ENCODE measurements at places on chromosomes 6 and 20.

DNA sequence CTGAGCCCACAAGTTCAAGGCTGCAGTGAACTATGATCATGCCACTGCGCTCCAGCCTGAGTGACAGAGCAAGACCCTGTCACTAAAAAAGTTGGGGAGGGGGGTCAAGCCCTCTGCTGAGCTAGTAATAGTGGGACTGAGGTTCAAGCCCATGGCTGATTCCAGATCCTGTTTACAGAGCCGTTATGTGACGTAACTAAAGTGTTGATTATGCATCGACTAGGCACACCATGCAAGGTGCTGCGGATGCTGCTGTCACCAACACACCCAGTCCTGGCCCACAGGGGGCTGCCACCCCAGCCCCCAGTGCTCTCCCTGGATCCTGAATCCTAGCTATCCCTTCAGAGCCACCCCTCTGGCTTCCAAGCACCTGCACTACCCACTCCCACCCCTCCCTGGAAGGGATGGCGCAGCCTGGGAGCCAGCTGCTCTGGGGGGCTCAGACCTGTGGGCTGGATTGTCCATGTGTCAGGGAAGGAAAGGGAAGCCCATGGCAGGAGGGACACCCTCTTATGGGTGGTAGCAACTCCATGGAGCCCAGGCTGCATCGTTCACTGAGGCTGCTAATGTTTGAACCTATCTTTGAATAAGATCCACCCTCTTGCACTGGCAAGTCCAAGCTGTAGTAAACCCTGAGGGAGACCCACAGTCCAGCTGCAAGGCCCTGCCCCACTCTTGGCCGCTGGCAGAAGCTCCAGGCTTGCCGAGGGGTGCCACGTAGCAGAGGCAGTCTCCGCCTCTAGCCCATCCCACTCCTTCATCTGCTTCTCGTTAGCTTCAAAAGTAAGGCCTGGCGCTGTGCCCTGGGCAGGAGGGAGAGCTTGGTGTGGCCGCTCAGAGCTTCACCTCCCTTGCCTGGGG, 95.0 kb downstream of the SNX5 start:
- DNase-seq, result no peak

DNA sequence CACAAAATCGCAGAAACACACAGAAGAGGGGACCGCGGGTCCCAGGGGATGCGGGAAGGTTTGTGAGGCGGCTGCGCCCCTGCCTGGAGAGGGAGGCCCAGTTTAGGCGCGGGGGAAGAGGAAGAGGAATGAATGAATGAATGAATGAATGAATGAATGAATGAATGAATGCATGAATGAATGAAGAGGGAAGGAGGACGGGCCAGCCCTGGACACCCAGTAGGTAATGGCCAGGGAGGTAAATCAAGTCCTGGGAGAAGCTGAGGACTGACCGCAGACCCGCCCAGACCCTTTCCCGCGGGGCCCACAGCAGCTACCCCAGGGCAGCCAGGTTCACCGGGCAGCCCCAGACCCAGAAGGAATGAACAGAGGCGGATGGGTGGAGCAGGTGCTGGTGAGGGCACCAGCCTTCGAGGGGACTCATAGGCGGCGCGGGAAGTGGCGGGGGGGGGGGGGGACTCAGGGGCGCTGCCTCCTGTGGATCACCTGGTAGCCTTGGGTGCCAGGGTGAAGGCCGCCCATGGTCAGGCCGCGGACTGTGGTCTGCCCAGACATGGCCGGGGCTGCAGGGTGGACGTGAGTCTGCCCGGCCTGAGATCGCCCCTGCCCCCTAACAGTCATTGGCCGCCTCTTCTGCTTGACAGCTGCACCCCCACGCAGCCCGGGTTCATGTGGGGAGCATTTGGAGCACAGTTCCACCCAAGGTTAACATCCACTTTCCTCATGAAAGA, 192.0 kb upstream of the PDE10A start:
- no peak for DNase-seq

DNA sequence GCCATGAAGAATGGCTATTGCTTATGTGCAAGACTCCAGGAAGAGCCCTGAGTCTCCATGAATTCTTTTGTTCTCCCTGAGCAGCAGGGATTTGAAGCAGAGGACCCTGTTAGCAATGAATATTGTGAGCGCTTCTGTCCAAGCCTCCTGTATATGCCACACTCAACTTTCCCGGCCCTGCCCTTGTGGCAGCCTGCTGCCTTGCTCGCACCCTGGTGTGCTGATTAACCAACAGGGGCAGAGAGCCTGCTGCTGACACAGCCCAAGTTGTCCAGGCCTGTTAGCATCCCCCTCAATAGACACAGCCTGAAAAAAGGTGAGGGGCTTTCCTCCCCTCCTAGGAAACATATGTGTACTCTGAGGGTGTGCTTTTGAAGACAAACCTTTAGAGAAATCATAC, 131.4 kb downstream of the BMP2 start:
- DNase-seq, result no peak

- no peak for DNase-seq
These were observed 39.7 kb upstream of the FYN start for GRCh38 chr6:111912904-111913303.

DNA sequence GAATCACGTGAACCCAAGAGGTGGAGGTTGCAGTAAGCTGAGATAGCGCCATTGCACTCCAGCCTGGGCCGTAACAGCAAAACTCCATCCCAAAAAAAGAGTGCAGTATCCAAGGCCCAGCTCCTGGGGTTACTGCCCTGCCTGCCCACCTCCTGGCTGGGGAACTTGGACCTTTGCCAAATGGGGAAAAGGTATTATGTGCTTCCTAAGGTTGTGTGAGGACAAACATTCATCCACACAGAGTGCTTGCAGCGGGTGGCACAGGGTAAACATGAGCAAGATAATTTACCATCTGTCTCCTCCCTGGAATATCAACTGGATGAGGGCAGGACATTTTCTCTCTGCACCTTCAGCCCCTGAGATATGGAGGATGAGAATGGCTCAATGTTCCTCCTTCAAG, 94.9 kb upstream of the POPDC3 start:
- DNase-seq, result no peak

DNA sequence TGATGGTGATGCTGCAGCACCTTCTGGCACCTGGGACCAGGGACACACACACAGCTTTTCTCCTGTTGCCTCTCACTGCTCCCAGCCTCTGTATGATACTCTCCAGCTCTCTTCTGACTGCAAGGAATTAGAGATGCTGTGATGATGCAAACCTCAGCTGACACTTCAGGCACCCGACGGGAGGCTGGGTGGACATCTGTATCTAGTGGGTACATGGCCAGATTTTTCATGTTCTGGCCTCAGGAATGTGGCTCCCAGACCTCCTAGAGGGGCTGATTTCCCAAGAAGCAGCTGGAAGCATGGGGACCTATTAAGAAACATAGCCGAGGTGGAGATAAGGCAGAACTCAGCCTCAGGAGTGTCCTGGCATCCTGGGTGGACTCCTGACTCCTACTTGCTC, 6.8 kb upstream of the EPB41L1 start:
- no peak for DNase-seq

DNA sequence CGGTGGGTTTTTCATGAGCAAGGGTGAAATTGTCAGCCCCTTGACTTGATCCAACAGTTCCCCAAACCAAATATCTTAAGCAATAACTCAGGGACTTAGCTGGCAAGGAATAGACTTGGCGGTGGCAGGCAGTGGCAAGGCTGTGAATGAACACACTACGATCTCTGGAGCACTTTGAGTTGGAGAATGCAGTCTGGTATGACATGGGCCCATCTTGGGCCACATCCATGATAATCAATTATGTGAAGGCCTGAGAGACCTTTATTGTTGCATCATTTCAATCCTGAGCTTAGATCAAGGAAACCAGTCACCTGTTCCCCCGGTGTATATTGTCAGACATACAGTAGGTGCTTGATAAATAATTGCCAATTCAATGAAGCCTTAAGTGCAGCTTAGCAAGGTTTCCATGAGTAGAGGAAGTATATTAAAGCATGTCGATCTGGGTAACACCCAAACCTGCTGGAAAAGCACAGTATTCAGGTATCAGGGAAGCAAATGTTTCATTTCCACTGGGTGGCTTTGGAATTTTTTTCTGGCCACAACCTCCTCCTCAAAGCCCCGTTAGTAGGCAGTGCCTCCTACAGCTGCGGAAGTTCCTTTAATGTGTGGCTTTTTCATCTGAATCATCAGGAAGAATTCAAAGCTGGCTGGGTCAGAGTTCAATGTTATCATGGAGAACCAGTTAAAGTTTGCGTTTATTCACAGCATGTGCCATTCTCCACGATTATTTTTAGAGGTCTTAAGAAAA, 10.2 kb downstream of the CASS4 start:
- no peak for DNase-seq

- DNase-seq, result no peak
These were observed 24.6 kb upstream of the SERPINB1 start for GRCh38 chr6:2866171-2866846.

- no peak for DNase-seq
These were observed 286.7 kb upstream of the POU3F2 start for GRCh38 chr6:98547634-98548033.

DNA sequence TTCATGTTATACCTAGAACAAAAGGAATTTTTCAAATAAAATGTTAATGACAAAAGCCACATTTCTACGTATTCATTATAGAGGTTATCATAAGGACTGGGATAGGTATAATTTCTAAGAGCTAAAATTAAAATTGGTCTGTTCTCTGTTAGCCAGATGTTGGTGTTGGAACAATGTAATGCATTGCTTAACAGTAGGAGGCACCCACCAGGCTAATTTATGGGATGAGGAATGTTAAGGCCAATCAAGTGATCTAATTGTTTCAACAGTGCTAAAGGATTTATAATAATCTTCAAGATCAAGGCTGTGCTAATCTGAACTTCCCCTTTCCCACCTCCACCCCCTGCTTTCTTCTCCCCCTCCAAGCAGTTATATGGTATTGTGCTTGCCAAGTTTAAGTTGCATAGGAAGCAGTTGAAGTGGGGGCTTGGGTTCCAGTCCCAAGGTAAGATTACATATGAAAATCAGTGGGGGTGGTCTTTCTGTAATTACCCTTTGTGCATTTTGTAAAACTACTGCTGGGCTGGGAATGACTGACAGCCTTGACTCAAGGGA, 89.2 kb upstream of the BACH2 start:
- DNase-seq, result no peak

DNA sequence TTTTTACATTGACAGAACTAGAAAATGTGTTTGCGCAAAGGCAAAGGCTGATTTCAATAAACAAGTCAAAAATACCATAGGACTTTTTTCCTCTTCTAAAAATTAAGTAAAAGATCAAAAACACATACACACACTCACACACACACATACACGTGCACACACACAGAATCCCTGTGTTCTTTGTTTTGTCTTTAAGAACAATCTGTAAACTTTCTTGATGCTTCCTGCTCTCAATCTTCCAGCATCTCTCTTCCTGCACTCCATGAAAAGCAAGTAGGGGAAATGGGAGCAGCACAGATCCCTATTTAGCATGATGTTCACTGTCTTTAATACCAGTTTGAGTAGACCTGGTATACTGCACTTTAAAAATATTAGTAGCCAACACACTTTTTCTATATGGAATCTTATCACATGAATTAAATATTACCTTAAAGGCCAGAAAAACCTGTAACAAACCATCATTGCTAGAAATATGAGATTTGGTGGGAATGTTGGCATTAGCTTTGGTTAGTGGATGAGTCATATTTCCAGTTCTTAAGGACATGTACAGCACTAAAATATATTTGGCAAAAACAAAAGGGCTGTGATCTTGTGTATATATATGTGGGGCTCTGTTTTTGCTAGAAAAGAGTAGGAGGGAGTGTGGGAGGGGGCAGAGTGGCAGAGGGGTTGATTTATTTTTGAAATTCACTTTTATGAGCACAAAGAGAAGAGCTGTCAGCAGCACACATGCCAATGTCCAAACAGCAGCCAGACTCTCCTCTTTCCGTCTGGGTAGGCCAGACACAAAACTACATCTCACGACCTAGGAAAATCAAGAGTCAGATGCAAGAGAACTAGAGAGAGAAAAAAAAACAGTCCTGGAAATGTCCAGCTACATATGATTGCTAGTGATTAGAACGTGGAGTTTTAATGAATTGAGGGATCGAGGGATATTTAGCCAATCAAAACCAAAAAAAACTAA, 4.6 kb downstream of the PTPRK start:
- no peak for DNase-seq

DNA sequence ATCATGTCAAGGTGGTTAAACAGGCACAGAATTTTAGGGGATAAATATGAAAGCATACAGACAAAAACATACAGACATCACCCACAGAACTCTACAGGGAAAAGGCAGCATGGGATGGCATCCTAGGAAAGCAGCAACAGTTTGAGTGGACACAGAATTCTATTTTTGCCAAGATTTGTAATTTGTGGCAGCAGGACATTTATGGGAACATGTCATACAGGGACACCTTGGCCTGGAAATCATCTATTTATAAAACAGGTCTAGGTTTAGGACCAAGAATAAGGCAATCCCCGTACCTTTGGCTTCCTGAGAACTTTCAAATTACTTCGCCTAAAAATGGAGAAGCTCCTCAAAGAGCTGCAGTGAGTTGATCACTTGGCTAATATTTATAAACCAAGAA, 17.5 kb downstream of the ARHGAP18 start:
- no peak for DNase-seq

DNA sequence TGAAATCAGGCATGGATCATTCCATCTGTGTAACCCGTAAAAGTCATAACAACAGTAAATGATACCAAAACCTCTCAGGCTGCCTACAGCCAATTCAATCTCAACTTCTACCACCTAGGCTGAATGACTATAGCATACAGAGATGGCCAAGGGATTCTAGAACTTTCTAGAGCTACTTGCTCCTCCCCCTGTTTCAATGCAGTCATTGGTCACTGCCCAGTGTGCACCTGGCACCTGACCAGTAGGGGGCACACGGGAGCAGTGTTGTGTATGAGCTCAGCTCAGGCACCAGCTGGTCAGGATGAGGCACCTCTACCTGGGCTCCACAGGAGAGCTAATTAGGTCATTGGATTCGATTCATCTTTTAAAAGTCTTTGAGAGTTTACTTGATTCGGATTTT, 86.2 kb downstream of the PLEKHG1 start:
- peak; percentile 13 for DNase-seq

DNA sequence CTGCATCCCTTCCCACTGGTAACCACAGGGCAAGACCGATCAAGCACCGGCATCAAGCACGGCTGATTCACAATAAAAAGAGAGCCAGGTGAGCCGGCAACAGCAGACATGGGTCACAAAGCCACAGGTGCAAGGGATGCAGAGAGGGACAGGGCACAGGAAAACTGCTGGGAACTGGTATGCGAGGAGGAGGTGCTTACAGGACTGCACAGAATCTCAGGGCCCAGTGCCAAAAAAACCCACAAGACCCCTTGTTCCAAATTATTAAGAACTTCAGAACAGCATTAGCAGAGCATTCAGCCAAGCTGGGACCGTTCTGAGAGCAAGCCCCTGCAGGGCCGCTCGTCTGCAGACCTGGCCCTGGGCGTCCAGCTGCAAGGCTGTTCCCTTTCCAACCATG, 35.4 kb downstream of the BFSP1 start:
- no peak for DNase-seq

- DNase-seq, result no peak
These were observed 223.8 kb upstream of the RNF217 start for GRCh38 chr6:124738482-124738881.

GRCh38 chr6:94801344-94801743, 776.0 kb upstream of the MANEA start:
- DNase-seq, result no peak

GRCh38 chr20:57087102-57087501, 179.3 kb downstream of the BMP7 start:
- DNase-seq, result no peak

GRCh38 chr20:50232651-50233324, 42.2 kb downstream of the CEBPB start:
- no peak for DNase-seq
